ENCODE measurements at places on chromosomes 5 and 9.

DNA sequence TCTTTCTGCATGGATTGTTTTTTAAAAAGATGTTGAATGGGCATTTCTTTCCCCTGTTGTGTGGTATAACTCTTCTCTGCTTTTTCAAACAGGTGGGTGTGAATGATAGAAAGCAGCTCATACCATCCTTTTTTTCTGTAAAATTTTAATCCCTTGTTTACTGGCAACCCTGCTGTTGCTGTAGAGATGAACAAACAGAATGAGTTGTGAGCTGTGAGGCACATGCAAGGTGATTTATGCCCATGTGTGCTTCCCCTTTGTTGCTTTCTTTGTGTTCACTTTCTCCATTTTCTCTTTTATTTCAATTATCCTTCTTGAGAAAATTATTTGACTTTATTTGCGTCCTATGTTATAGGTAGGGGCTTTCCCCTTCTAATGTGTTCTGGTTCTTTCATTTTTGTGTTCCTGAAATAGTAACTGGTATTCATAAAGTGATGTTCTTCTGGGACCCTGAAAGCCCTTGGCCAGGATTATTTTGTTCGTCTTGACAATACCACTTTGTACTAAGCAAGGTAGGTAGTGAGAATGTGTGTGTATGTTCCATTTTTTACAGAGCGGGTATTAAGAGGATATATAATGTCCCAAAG lies 79.9 kb downstream of the AOPEP start:
- DNase-seq: no peak

DNA sequence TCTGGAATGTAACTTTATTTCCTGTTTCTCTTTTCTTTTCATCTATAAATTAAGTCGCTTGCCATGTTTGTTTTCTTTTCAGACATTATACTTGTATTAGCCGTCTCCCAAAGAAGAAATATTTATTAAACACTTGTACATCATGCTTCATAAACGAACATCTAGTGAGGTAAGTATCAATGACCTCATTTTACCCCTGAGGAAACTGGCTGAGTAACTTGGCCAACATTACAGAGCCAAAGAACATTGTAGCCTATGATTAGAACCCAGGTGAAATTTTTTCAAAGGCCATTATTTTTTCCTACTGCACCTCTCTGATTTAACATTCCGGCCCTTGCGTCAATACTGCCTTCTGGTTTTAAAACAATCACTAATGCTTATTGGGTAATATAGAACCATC lies 4.2 kb downstream of the FREM1 start:
- DNase-seq: no peak

DNA sequence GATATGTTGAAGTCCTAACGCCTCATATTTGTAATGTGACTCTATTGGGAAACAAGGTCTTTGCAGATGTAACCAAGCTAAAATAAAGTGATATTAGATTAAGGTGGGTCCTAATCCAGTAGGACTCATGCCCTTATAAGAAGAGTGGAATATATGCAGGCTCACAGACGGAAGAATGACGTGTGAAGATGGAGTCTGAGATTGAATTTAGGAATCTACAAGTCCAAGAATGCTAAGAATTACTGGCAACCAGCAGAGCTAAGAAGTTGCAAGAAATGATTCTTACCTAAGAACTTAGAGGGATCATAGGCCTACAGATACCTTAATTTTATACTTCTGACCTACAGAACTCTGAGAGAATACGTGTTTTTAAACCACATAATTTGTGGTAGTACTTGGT lies 350.0 kb upstream of the ST8SIA4 start:
- no peak for DNase-seq

GRCh38 chr5:64653766-64654560 lies 36.3 kb upstream of the SHISAL2B start:
- no peak for DNase-seq

DNA sequence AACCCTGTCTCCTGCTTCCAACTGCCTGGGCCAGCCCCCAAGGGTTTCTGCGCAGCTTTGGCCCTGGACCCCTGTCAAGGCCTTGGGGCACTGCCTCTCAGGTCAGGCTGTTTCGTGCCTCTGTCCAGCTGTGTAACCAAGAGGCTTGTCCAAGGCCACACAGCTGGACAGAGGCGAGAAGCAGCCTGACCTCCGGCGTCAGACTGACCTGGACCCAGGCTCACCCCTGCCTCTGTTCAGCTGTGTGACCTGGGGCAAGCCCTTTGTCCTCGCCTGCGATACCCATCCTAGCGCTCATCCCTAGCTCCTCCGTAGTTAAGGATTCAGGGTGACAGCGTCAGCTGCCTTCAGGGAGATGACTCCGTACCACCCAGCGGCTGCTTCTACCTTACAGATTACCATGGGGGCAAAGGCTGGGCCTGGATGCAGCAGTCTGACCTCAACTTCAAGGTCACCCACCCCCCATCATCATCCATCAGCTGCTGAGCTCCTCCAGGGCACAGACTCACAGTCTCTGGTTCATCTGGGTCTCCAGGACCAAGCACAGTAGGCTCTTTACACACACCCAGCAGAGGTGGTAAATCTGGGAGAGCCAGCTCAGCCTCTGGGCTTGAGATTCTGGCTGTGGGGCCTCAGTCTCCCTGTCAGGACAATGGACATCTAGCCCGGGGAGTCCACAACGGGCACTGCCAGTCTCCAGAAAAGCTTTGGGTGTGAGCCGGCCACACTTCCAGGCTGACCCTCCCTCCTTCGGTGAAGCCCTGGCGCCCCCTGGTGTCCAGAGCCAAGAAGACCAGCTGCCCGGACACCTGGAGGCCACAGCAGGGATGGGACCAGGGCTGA lies 7.9 kb downstream of the AK1 start:
- peak; percentile 92 for DNase-seq

- DNase-seq: no peak
Measured at GRCh38 chr5:115542086-115542485, 2.5 kb downstream of the FEM1C start.

- DNase-seq: no peak
Measured at GRCh38 chr5:61951295-61951694, 354.7 kb upstream of the KIF2A start.

- DNase-seq: no peak
Measured at GRCh38 chr5:150211156-150212030, 21.5 kb downstream of the SLC6A7 start.

DNA sequence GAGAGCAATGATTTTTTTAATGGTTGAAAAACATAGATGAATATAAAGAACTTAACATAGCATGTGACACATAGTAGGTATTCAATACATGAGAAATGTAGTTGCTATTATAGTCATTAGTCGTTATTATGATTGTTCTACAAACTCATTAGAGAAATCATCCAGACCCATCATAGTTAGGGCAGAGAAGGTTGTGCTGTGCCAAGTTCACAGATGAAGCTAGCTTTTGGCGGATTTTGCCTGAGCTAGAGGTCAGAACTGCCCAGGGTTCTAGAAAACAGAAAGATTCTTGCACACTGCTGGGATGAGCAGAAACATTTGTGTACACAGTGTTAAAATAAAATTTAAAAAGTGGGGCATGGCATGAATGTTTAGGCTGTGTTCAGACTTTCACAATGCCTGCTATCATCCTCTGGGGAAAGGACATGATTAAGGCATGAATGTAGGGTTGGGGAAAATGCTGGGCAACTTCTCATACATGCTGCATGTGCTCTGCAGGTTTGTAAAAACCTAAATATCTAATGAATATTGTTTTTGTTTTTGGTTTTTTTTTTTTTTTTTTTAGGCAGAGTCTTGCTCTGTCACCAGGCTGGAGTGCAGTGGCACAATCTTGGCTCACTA lies 33.3 kb upstream of the RAD23B start:
- DNase-seq: no peak

DNA sequence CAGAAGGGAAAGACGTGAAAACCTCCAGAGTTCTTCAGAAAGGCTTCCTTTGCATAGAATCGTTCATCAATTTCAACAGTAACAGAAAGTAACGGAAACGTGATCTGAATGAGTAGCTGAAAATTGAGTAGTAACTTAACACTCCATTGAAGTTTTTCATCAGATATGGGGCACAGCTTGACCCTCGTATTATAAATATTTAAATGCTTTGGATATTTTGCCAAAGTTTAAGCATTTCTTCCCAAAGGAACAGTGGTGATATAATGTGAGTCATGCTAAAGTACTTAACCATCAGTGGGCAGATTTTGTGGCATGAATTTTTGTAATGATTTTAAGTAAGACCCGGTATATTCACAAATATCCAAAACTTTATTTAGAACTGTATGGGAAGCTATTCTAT lies 67.4 kb upstream of the ADAMTS19 start:
- no peak for DNase-seq

DNA sequence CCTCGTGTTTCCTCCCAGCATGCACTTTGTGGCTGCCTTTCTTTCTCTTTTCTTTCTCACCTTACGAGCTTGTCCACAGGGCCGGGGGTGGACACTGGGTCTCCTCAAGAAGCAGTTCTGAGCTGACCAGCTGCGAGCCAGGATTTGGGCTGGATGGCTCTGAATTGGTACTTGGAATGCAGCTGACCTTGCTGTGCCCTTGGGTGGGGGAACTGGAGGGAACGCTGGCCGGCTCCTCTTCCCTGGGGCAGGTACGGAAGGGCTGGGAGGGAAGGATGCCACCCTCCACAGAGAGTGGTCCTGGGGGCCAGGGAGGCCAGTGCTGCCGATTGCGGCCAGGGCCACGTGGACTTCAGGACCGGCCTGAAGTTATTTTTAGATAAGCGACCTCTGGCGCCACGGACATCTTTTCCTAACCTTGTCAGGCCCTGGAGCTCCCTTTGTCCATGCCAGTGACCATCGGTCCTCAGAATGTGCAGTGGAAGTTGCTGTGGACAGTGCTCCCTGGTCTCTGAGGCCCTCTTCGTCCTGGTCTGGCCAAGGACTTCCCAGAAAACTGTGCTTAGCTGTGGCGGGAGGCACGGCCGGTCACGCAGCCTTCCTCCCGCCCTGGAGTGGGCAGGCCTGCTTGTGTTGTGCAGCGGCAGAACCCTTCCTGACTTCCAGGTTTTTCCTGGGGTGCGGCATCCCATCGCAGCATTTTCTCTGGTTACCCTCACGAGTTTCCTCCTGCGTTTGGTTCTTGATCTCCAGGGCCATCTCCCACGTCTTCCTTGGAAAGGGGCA lies 13.5 kb upstream of the AHRR start:
- no peak for DNase-seq

- no peak for DNase-seq
Measured at GRCh38 chr5:156340893-156341292, 13.9 kb downstream of the SGCD start.

- no peak for DNase-seq
Measured at GRCh38 chr9:95014917-95015316, 288.4 kb downstream of the AOPEP start.

All from activated naive CD8-positive, alpha-beta T cell treated with anti-CD3 and anti-CD28 coated beads, Interleukin-2, amount 50 U/mL, for 24 hours (primary cell).